ENCODE measurements at places on chromosomes 2 and 18.
A peak's percentile ranks its signal among the peaks of the same experiment; 100 is the strongest.

DNA sequence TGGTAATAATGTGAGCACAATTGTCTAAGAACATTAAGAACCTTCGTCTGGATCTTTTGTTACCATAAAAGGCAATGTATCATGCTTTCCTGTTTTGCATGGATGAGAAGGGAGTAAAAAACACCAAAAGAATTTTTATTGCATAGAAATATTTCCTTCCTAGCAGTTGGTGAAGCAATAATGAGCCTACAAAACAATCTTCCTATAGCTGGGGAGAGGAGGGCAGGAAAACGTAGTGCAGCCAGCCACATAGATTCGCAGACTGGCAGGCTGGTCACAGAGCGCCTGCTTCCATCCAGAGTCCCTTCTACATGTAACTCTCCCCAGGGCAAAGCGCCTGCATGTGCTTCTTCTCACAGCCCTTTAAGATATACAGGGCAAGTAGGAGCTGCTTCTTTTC is 190.4 kb downstream of the BABAM2 start:
- DNase-seq: no peak

GRCh38 chr2:128791985-128792320 is 473.3 kb upstream of the HS6ST1 start:
- no peak for DNase-seq

- DNase-seq: no peak
Observed at GRCh38 chr2:147288131-147288530, 556.7 kb upstream of the ACVR2A start.

GRCh38 chr18:77944533-77944932 is 694.9 kb downstream of the GALR1 start:
- DNase-seq: no peak

- no peak for DNase-seq
Observed at GRCh38 chr2:241836292-241836691, 22.4 kb downstream of the PDCD1 start.

GRCh38 chr2:119393971-119394748 is 27.4 kb downstream of the DBI start:
- no peak for DNase-seq

- no peak for DNase-seq
Observed at GRCh38 chr2:82224301-82224940, 1919.9 kb upstream of the LRRTM1 start.

DNA sequence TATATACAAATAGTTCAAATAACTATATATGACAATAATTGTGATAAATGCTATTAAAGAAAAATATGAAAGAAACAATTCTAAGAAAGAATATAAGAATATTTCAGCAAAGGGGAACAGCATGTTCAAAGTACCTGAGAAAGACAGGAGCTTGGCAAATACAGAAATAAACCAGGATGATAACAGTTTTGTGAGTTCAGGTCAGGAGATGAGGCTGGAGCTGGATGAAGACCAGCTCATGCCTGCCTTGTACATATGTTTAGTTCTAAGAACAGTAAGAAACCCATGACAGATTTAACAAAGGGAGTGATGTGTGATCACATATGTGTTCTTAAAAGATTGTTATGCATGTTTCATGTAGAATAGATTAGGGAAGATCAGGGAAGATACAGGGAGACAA is 98.2 kb downstream of the R3HDM1 start:
- DNase-seq: no peak

DNA sequence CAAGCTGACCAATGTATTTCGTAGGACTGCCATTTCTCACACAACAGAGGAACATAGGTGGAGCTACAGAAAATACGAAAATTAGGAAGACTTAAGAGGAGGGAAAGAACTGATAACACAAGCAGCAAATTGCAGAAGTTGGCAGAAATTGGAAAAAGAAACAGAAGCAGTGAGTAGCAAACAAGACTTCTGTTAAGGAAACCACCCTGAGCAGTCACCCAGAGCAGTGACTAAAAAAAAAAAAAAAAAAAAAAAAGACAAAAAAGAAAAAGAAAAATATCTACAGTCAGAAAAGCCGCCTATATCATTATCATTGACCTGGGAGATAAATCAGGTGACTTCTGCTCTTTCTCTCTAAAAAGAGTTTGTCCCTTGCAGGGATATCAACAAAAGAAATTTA is 21.4 kb downstream of the STK17B start:
- DNase-seq: no peak

- DNase-seq: no peak
Observed at GRCh38 chr2:112783187-112783714, 1.0 kb downstream of the IL1A start.

GRCh38 chr2:181790716-181791649 is 100.5 kb upstream of the ITPRID2 start:
- DNase-seq: no peak

- DNase-seq: no peak
Observed at GRCh38 chr2:190974629-190975361, 39.2 kb downstream of the STAT1 start.

GRCh38 chr2:120820953-120821279 is 85.2 kb downstream of the GLI2 start:
- DNase-seq: peak; percentile 37

- peak; percentile 72 for DNase-seq
Observed at GRCh38 chr18:79395761-79396404, at the start of gene NFATC1. Gene NFATC1 (plus strand): TSS chr18:79395930. CDS start chr18:79396225, 295 bp downstream.

- DNase-seq: no peak
Observed at GRCh38 chr2:161068670-161069069, 91.6 kb upstream of the TANK start.

GRCh38 chr2:217645896-217646295 is 356.9 kb downstream of the TNS1 start:
- no peak for DNase-seq

- no peak for DNase-seq
Observed at GRCh38 chr2:227183657-227184367, 19.4 kb downstream of the COL4A3 start.

- DNase-seq: no peak
Observed at GRCh38 chr2:36634981-36635597, 37.1 kb upstream of the FEZ2 start.

GRCh38 chr18:21742315-21742687 is 1.7 kb downstream of the MIB1 start:
- no peak for DNase-seq

GRCh38 chr18:77032181-77032701 is 100.3 kb downstream of the MBP start:
- no peak for DNase-seq

- DNase-seq: no peak
Observed at GRCh38 chr2:43462866-43463641, 132.8 kb downstream of the THADA start.

DNA sequence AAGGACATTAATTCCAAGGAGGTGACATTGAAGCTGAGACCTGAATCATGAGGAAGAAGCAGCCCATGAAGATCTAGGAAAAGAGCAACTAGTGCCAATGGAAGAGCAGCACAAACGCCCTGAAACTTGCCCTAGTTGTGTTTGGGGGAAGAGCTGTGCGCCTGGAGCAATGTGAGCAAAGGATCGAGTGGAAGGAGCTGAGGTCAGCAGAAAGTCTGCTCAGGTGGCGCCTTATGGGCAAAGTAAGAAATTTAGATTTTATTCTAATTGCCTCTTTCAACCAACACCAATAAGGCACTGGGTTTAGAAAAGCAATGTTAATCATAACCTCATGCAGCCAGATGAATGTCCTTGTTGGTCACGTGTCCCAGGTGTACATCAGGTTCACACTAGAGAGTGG is 226.0 kb upstream of the THSD7B start:
- no peak for DNase-seq

DNA sequence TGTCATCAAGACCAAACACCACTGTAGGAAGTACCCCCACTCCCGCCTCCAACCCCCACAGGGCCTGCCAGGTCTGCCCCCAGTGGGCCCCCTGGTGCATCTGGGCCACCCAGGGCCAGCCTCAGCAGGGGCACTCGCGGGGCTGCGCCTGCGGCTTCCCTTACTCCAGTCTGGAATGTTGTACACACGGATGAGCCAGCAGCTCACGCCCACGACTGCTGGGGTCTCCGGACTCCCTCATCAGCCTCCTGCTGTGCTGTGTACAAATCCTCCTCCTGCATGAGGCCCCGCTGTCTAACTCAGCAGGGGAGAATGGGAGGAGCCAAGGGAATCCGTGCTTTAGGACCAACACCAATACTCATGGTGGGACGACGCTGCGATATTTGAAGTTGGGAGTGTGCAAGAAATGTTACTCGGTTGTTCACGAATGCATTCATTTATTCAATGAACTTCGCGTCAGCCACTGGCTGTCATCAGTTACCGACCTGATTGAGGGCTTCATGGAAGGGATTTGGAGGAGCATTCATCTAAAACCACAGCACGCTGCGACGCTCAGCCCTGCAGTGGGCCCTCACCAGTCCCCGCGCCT is 654 bp upstream of the ASB1 start:
- DNase-seq: no peak

- DNase-seq: no peak
Observed at GRCh38 chr2:205659922-205660321, 22.4 kb upstream of the NRP2 start.

GRCh38 chr2:98809116-98809515 is 78.2 kb upstream of the MGAT4A start:
- DNase-seq: no peak

DNA sequence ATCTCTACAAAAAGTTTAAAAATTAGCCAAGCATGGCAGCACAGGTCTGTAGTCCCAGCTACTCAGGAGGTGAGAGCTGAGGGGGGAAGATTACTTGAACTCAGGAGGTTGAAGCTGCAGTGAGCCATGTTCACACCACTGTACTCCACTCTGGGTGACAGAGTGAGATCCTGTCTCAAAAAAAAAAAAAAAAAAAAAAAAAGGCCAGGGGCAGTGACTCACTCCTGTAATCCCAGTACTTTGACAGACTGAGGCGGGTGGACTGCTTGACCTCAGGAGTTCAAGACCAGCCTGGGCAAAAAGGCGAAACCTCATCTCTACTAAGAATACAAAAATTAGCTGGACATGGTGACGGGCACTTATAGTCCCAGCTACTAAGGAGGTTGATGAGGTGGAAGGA is 37.0 kb downstream of the PUM2 start:
- no peak for DNase-seq

GRCh38 chr18:7196421-7196820 is 34.5 kb upstream of the LRRC30 start:
- DNase-seq: no peak

DNA sequence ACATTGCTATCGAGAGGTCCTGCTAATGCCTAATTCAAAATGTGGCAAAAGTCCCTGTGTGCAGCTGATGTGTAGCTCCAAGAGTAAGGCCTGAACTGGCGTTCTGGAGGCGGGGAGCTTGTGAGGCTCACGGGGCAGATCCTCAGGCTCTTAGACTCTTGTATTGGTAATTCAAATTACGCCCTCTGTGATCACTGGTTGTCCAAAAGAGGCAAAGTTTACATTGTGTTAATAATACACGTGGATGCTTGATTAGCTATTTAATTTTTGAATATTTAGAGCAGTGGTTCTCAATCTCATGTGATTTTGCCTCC is 12.4 kb upstream of the CRYGA start:
- no peak for DNase-seq

DNA sequence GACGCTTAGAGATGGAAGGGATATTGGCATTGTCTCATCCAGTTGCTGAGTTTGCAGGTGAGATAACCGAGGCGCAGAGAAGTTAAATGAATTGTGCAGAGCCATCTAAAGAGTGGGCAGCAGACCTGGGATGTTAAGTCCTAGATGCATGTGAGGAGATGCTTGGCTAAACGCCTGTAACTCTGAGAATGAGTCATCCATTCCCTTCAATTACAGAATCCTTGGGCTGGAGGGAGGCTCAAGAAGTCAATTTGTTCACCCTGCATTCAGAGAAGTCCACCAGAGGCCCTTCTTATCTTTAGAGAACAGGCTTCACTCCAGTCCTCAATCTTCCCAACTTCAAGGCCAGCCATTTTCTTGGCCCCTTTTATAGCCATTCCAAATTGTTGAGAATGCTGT is 1.6 kb downstream of the EHD3 start:
- DNase-seq: no peak

- DNase-seq: no peak
Observed at GRCh38 chr2:123080331-123080730, 944.8 kb upstream of the CNTNAP5 start.

GRCh38 chr2:133843091-133843490 is 274.8 kb upstream of the NCKAP5 start:
- DNase-seq: no peak

DNA sequence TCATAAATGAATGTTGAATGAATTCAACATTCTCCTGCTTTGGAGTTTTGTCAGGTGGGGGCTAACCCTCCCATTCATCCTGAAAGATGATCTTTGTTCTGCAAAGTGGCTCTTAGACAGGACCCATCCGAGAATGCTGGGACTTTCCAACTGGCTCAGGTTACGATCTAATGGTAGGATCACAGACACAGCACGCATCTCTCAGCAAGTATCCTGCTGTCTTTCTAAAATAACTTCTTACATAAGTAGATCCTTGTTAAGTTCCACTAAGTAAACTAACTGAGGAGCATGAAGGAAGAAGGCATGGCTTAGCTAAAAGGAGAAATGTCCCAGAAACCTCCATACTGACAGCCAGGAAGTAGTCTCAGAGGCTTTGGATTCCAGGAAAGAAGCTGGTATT is 23.7 kb downstream of the CYP27A1 start:
- no peak for DNase-seq

DNA sequence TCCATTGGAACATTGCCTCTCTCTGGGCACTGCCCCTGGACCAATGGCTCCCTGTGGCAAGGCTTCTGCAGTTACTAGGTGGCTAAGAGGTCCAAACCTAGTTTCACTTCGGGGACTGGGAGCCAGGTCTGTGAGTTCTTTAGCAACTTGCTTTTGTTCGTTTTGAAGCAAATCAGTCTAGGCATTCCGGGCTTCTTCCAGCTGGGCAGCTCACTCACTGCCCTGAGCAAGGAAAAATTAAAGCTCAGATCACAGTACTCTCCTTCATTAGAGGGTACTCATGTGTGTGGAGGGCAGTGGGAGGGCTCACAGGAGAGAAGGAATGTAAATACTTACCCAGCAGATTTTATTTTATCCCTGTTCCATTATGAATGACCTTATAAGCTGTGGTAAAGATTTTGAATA is 80.3 kb downstream of the SPP2 start:
- DNase-seq: no peak

DNA sequence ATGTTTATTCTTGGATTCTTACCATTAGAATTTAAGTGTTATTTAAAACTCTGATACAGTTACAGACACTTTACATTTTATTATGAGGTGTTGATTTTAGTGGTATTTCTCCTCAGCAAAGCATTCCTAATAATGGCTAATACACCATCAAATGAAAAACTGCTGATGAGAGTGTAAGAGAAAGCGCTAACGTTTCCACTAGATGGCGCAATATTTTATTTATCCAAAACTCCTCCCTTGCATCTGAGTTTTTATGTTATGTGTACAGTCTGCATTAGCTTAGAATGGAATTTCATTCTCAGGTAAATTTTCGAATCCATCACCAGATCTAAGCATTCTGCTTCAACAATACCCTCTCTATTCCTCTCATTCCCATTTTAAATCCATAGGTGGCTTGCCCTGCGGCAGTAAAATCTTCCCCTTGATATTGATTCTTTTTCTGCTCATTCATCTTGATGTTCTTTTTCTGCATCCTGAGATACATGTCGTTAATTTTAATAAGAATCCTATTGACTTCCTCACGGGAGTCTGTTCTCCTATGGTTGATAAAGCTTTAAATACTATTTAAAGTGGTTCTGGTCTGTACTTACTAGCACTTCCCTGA is 53.9 kb downstream of the PRKRA start:
- no peak for DNase-seq

GRCh38 chr2:140526575-140526974 is 1604.2 kb downstream of the LRP1B start:
- DNase-seq: no peak

All from natural killer cell treated with Interleukin-12 subunit alpha and Interleukin-12 subunit beta and Interleukin-15 and Interleukin-18, amount 100 ng/mL, for 72 hours (primary cell).